Osteocyte (in vitro differentiated cells): ENCODE measurements at places on chromosomes 5 and 9. TPM values are rescaled to one million over a fixed set of nuclear protein-coding genes. Genes with fewer than 3 reads are reported as not detected.

- no peak for DNase-seq
- peaks cover 39% of the 10 kb centered on the region for H3K4me1 ChIP-seq
- H3K27me3 ChIP-seq = no peaks in the 10 kb centered on the region
- no peaks in the 10 kb centered on the region for H3K36me3 ChIP-seq
- no peak overlapping the region for H3K4me3 ChIP-seq
Measured at GRCh38 chr5:8726383-8727036, 819.4 kb downstream of the SEMA5A start.

- H3K4me3 ChIP-seq = no peak overlapping the region
- H3K27ac ChIP-seq = no peak overlapping the region
- no peak for DNase-seq
- H3K4me1 ChIP-seq = peaks cover 12% of the 10 kb centered on the region
- H3K36me3 ChIP-seq = peaks cover 15% of the 10 kb centered on the region
- H3K27me3 ChIP-seq = no peaks in the 10 kb centered on the region
Measured at GRCh38 chr9:77402286-77402685, 225.0 kb downstream of the VPS13A start.

GRCh38 chr9:81814794-81815464 is 113.3 kb upstream of the SPATA31D4 start:
- H3K4me1 ChIP-seq = peaks cover 29% of the 10 kb centered on the region
- H3K36me3 ChIP-seq = no peaks in the 10 kb centered on the region
- no peaks in the 10 kb centered on the region for H3K27me3 ChIP-seq
- H3K4me3 ChIP-seq = no peak overlapping the region

DNA sequence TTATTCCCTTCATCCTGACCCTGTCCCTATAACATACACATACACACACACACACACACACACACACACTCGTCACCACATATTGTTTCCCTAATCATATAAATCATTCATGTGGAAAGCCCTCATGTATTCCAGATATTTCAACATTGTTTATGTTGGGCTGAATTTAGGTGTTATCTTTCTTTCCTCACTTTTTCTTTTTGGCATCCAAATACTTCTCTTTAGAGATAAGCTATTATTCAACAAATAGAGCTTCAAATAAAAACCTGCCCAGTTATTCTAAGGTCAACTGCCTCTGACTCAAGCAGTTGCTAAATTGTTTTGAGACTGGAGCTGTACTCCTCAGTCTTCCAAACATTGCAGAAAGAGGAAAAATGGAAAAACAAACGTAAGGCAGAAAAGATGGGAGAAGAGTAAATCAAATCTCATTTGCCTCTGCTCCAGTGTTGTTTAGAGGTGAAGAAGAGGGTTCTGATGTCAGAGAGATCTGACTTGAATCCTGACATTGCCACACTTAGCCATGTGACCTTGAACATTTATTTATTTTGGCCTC is 215.7 kb downstream of the GAS1 start:
- no peaks in the 10 kb centered on the region for H3K27me3 ChIP-seq
- no peak for DNase-seq
- H3K4me3 ChIP-seq = no peak overlapping the region
- H3K36me3 ChIP-seq = no peaks in the 10 kb centered on the region
- peaks cover 16% of the 10 kb centered on the region for H3K4me1 ChIP-seq

DNA sequence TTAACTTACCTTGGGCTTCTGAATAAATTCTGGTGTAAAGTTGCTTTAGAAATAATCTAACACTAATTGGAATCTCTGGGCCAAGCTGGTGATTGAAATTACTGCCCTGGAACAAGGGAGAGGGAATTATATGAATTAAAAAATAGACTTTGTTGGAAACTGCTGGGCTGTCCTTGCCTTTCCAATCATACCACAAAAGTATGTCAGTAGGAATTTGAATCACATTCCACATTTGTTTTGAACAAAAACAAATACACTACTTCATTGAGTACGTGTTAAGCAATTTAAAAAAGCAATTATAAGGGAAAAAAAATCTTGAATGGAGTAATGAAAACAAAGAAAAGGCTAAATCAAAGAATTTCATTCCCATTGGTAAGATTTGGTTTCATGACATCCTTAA is 102.5 kb upstream of the SREK1 start:
- H3K4me1 ChIP-seq = peaks cover 29% of the 10 kb centered on the region
- peaks cover 37% of the 10 kb centered on the region for H3K36me3 ChIP-seq
- H3K4me3 ChIP-seq = no peak overlapping the region

GRCh38 chr5:117463881-117464570 is 889.4 kb upstream of the SEMA6A start:
- H3K27ac ChIP-seq = no peak overlapping the region
- DNase-seq = no peak
- no peak overlapping the region for H3K4me3 ChIP-seq
- peaks cover 2% of the 10 kb centered on the region for H3K27me3 ChIP-seq
- H3K36me3 ChIP-seq = no peaks in the 10 kb centered on the region

- peaks cover 34% of the 10 kb centered on the region for H3K36me3 ChIP-seq
- no peak overlapping the region for H3K4me3 ChIP-seq
- H3K27me3 ChIP-seq = no peaks in the 10 kb centered on the region
- H3K4me1 ChIP-seq = no peaks in the 10 kb centered on the region
- no peak overlapping the region for H3K27ac ChIP-seq
- DNase-seq = no peak
Measured at GRCh38 chr5:95572016-95572415, 17.1 kb downstream of the ARSK start.

GRCh38 chr5:131538177-131538593 is 96.8 kb downstream of the RAPGEF6 start:
- no peak overlapping the region for H3K4me3 ChIP-seq
- no peak for DNase-seq
- H3K27ac ChIP-seq = no peak overlapping the region
- H3K36me3 ChIP-seq = peaks cover 3% of the 10 kb centered on the region
- H3K27me3 ChIP-seq = no peaks in the 10 kb centered on the region

DNA sequence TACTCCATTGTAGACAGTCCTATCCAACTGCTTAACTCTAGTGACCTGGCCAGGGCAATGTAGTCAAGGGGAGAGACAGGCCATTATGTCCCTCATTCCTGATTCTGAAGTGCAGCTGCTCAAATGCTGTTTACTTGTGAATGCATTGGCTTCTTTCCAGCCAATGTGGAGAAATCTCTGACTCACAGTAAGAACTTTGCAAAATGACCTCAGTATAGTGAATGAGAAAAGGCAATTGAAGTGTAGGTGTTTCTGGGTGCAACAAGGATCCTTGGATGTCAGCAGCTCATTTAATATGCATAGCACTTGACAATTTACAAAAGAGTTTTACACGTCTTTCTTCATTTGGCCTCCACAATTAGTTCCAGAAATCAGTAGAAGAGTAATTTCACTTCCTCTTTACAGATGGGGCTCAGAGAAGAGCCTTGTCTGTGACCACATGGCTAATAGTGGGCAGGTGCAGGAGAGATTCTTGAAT is 367.2 kb downstream of the OSTF1 start:
- no peak overlapping the region for H3K27ac ChIP-seq
- H3K36me3 ChIP-seq = no peaks in the 10 kb centered on the region
- no peak overlapping the region for H3K4me3 ChIP-seq
- no peak for DNase-seq

DNA sequence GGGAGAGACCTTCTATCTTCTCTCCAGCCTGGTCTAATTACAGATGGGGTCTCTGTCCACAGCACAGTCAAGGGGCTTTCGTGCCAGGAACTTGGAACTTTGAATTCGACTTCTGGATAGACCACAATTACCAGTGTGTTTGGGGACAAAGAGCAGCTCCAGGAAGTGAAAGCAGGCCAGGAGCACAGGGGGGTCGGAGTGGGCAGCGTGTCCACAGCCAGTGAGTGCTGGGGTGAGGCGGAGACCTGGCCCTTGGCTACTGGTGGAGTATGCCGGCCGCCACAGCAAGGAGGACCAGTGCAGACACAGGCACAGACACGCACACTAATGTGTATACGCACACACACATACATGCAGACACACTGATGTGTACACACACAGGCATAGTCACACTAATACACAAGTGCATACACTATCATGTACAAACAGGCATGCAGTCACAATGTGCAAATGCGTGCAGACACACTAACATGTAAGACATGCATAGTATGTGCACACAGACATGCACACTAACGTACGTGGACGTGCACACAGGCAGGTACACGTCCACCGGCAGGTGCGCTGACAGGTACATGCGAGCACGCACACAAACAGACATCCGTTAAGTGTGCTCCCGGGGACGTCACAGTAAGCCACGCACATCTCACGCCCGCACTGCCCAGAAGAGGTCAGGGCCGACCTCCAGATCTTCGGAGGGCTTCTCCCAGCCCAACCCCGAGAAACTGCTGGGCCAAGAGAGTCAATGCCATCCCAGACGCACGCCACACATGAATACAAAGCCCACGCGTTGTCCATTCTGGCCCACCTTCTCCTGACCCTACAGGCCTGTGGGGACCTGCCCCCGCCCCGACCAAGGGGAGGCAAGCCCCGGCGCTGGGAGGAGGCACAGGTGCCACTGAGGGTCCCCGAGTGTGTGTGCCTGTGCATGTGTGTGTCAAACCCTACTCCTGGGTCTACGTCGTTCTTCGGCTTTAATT is 46.5 kb downstream of the NKD2 start:
- no peaks in the 10 kb centered on the region for H3K27me3 ChIP-seq
- DNase-seq = no peak
- no peaks in the 10 kb centered on the region for H3K36me3 ChIP-seq

DNA sequence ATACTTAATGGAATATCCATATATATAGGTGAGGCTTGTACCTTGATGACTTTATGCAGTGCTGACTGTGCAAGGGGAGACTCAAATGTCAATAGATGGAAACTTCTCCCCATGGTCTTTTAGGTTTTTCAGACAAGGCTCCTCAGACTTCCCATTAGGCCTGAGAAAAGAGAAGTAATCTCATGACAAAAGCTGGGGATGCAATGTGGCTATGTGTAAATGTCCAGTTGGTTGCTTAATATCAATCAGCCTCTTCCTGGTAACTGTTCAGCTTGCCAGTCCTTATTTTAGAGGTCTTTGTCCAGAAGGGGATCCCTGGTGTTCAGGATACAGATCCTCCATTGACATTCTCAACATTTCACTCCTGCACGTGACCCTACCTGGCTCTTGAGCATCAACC is 621.1 kb upstream of the CDH18 start:
- no peak for DNase-seq
- no peak overlapping the region for H3K27ac ChIP-seq
- no peak overlapping the region for H3K4me3 ChIP-seq
- no peaks in the 10 kb centered on the region for H3K27me3 ChIP-seq
- H3K4me1 ChIP-seq = no peaks in the 10 kb centered on the region
- H3K36me3 ChIP-seq = no peaks in the 10 kb centered on the region

DNA sequence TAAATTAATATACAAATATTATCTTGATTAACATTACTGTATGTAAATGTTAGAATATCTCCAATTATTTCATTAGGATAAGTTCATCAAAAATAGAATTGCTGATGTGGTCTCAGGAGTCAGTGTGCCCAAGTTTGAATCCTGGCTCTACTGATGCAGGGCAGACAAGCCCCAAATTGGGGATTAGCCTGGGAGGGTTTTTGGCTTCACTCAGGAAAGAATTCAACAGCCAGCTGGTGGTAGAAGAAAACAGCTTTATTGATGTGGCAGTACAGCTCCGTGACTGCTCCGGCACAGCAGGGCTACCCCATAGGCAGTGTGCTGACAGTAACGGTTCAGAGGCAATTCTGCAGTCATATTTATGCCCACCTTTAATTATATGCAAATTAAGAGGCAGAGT is 32.5 kb downstream of the COL27A1 start:
- H3K27me3 ChIP-seq = no peaks in the 10 kb centered on the region
- peaks cover 43% of the 10 kb centered on the region for H3K36me3 ChIP-seq

GRCh38 chr5:130652176-130652575 is 512.9 kb downstream of the HINT1 start:
- DNase-seq = no peak
- H3K4me1 ChIP-seq = peaks cover 17% of the 10 kb centered on the region
- no peaks in the 10 kb centered on the region for H3K36me3 ChIP-seq
- H3K27ac ChIP-seq = peak overlapping the region; percentile 52
- H3K27me3 ChIP-seq = no peaks in the 10 kb centered on the region

DNA sequence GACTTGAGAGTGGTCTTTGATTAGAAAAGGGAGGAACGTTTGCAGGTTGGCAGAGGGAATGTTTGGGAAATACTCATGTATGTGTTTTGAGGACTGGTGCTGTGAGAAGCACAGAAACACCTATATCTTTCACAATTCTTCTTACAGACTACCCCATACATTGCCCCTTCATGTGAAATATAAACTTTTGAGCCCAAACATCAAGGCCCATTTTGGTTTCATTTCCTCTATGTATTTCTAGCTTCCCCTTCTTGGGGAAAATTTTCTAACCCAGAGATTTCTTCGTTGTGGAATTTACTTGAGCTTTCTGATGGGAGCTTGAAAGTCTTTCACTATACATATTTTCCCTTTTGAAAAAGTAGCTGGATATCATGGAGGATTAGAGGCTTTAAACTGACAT is 67.6 kb downstream of the FYB1 start:
- H3K4me3 ChIP-seq = no peak overlapping the region
- no peaks in the 10 kb centered on the region for H3K27me3 ChIP-seq
- H3K4me1 ChIP-seq = no peaks in the 10 kb centered on the region
- no peaks in the 10 kb centered on the region for H3K36me3 ChIP-seq

GRCh38 chr5:167750586-167750985 is 540.9 kb upstream of the WWC1 start:
- H3K27ac ChIP-seq = peak overlapping the region; percentile 36
- peaks cover 5% of the 10 kb centered on the region for H3K27me3 ChIP-seq
- H3K4me3 ChIP-seq = no peak overlapping the region
- no peak for DNase-seq
- H3K36me3 ChIP-seq = peaks cover 4% of the 10 kb centered on the region
- H3K4me1 ChIP-seq = peaks cover 41% of the 10 kb centered on the region

The PRRX2 gene
- total RNA-seq = 5.6 and 6.4 TPM in 2 replicates

The EXOSC2 gene
- total RNA-seq = 26.1 and 26.2 TPM in 2 replicates

The TEK gene
- 1.3 and 1.6 TPM in 2 replicates for total RNA-seq

The SHOC1 gene
- not detected in 2 replicates for total RNA-seq

The ORM1 gene
- total RNA-seq = not detected in 2 replicates

The SECISBP2 gene
- 30.6 and 31.5 TPM in 2 replicates for total RNA-seq

The DAPK1 gene
- 294 and 304 TPM in 2 replicates for total RNA-seq

The PRSS3 gene
- total RNA-seq = not detected in 2 replicates

The TMOD1 gene
- total RNA-seq = not detected in 2 replicates

The STPG3 gene
- 0.50 and 0.78 TPM in 2 replicates for total RNA-seq

The MRPL36 gene
- total RNA-seq = 44.0 and 51.9 TPM in 2 replicates

The TRIM36 gene
- total RNA-seq = 11.1 and 13.3 TPM in 2 replicates

The OR1L4 gene
- not detected in 2 replicates for total RNA-seq

The SMIM33 gene
- not detected in 2 replicates for total RNA-seq
